ENCODE measurements at places on chromosomes 16 and 17.
A peak's percentile ranks its signal among the peaks of the same experiment; 100 is the strongest.

DNA sequence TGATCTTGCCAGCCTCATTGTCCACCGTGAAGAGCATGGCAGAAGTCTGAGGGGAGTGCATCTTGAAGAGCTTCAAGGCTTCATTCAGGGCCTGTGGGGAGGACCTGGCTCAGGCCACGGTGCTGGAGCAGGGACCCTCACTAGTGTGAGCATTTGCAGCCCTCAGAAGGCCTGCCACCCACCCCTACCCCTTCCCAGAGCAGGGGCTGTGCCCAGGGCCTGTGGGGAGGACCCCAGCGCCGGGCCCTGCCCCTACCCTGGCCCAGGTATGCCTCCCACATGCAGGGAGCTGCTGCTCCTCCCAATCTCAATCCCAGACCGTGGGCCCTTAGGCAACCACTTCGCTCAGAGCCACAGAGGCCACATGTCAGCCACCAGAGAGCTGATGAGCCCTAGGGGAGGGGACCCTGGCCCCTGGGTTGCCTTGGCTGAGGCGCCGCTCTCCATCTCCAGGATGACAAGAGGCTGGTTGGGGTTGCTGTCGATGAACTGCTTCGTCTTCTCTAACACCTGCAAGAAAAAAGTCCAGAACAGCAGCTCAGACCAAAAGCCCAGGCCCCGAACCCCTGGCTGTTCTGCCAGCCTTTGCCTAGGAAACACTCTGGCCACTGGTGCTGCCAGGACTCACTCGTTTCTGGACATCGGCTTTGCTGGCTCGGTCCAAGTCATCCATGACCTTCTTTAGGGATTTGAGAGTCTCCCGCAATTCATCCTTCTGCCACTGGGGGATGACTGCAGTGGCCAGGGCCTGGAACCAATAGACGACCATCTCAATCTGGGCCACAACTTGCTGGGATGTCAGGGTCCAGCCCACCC lies 1.8 kb upstream of the EXOSC6 start:
- peaks cover 52% of the 10 kb centered on the region for H3K36me3 ChIP-seq
- H3K27me3 ChIP-seq, result no peaks in the 10 kb centered on the region
- no peak overlapping the region for H3K4me3 ChIP-seq
- no peak for DNase-seq
- peaks cover 19% of the 10 kb centered on the region for H3K4me1 ChIP-seq

- H3K27me3 ChIP-seq, result no peaks in the 10 kb centered on the region
- no peak overlapping the region for H3K4me3 ChIP-seq
- no peak overlapping the region for H3K27ac ChIP-seq
- peaks cover 13% of the 10 kb centered on the region for H3K36me3 ChIP-seq
- no peak for DNase-seq
Measured at GRCh38 chr16:53717577-53717976, 13.6 kb downstream of the FTO start.

- H3K4me1 ChIP-seq, result peaks cover 20% of the 10 kb centered on the region
- no peaks in the 10 kb centered on the region for H3K27me3 ChIP-seq
- no peak overlapping the region for H3K4me3 ChIP-seq
- peak overlapping the region; percentile 24 for H3K27ac ChIP-seq
- no peak for DNase-seq
- H3K36me3 ChIP-seq, result peaks cover 9% of the 10 kb centered on the region
Measured at GRCh38 chr16:3454093-3454492, 10.6 kb downstream of the NAA60 start.

DNA sequence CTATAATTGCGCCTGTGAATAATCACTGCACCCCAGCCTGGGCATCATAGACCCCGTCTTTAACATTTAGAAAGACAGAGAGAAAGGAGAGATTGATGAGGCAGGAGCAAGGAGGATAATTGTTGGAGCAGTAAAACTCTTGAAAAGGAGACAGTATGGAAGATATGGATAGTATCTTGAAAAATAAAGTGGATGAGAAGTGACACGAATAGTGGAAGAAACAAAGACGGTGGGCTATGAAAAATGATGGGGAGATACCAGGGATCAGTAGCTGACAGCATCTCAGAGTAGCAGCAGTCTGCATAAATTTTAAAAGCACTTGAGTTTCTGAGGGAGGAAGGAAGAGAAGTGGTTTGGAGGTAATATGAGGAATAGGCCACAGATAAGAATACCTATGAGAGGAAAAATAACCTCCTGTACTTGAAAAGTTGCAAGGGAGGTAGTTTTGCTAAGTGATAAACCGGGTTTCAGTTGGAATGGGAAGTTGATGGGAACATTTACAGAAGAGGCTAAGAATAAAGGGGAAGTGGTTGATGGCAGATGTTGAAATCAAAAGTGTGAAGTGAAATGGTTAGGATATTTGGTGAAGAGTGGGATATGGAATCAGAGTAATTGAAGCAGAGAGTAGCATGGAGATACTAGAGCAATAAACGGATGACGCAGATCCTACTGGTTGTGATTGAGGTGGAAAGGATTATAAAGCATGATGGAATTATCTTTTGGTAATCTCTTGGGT lies 1.8 kb upstream of the PPM1D start:
- no peaks in the 10 kb centered on the region for H3K36me3 ChIP-seq
- peak overlapping the region; percentile 38 for H3K4me3 ChIP-seq
- no peak for DNase-seq
- peaks cover 31% of the 10 kb centered on the region for H3K4me1 ChIP-seq

GRCh38 chr16:87012954-87013938 lies 303.9 kb downstream of the C16orf95 start:
- no peaks in the 10 kb centered on the region for H3K36me3 ChIP-seq
- no peak overlapping the region for H3K4me3 ChIP-seq
- H3K4me1 ChIP-seq, result no peaks in the 10 kb centered on the region
- H3K27ac ChIP-seq, result no peak overlapping the region
- DNase-seq, result no peak
- peaks cover 14% of the 10 kb centered on the region for H3K27me3 ChIP-seq

DNA sequence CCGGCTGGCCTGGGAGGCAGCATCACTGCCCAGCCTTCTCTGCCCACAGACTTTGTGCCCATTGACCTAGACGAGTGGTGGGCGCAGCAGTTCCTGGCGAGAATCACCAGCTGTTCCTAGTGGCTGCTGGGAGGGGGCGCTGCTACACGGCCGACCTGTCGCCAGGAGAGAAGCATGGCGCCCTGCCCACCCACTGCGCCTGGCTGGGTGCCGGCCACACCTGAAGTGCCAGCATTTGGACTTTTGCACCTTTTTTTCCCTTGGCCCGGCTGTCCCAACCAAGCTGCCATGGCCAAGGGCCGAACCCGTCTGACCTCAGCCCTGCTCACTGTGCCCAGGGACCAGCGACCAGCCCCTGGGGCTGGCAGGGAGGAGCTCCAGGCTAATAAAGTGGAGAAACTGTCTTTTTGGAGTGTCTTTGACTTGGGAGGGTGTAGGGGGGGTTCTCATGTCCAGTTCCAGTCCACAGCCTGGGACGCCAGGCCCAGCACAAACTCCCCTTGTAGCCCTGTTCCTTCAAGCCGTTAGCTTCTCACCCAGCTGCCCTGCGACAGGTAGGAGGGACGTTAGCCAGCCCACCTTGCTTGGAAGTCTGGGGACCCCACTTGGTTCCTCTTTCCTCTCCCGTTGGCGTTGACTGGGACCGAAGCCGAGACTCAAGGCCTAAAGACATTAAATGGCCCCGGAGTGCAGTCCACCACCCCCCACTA lies 939 bp upstream of the WDR90 start:
- peak overlapping the region; percentile 72 for H3K4me3 ChIP-seq
- H3K27ac ChIP-seq, result peak overlapping the region; percentile 84
- peaks cover 32% of the 10 kb centered on the region for H3K4me1 ChIP-seq

DNA sequence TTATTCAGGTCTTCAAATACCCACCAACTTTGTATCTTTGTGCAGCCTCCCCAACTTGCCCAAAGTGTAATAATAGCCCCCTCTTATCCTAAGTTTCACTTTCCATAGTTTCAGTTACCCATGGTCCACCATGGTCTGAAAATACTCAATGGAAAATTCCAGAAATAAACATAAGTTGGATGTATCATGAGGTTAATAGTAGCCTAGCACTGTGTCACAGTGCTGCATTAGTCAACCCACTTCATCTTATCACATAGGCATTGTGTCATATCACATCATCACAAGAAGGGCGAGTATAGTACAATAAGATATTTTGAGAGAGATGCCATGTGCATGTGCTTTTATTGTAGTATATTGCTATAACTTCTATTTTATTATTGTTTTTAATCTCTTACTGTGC lies 21.9 kb downstream of the OMG start:
- peaks cover 5% of the 10 kb centered on the region for H3K36me3 ChIP-seq
- no peaks in the 10 kb centered on the region for H3K27me3 ChIP-seq

GRCh38 chr16:80682421-80683070 lies 121.9 kb downstream of the CDYL2 start:
- no peak for DNase-seq
- H3K4me3 ChIP-seq, result no peak overlapping the region
- peaks cover 3% of the 10 kb centered on the region for H3K4me1 ChIP-seq

DNA sequence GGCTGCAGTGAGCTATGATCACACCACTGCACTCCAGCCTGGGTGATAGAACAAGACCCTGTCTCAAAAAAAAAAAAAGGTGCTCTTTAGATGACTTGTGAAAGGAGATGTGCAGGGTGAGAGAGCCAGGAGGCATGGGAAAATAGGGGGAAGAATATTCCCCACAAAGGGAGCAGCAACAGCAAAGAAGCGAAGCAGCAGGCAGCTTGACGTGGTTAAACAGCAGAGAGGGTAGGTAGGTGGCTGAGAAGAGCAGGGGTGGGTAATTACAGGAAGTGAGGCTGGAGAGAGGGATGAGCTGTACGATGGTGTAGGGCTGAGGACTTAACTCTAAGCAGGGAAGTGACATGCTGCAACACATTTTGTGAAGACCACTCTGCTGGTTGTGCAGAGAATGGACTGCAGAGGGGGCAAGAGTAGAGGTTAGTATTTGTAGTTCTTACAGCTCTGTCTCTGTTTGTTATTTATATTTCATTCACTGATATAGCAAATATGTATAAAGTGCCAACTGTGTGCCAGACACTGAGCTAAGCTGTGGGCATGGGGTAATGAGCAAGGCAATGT lies 1.6 kb downstream of the HEATR3 start:
- peak overlapping the region; percentile 86 for H3K27ac ChIP-seq
- H3K27me3 ChIP-seq, result no peaks in the 10 kb centered on the region
- no peak for DNase-seq
- peaks cover 43% of the 10 kb centered on the region for H3K4me1 ChIP-seq

DNA sequence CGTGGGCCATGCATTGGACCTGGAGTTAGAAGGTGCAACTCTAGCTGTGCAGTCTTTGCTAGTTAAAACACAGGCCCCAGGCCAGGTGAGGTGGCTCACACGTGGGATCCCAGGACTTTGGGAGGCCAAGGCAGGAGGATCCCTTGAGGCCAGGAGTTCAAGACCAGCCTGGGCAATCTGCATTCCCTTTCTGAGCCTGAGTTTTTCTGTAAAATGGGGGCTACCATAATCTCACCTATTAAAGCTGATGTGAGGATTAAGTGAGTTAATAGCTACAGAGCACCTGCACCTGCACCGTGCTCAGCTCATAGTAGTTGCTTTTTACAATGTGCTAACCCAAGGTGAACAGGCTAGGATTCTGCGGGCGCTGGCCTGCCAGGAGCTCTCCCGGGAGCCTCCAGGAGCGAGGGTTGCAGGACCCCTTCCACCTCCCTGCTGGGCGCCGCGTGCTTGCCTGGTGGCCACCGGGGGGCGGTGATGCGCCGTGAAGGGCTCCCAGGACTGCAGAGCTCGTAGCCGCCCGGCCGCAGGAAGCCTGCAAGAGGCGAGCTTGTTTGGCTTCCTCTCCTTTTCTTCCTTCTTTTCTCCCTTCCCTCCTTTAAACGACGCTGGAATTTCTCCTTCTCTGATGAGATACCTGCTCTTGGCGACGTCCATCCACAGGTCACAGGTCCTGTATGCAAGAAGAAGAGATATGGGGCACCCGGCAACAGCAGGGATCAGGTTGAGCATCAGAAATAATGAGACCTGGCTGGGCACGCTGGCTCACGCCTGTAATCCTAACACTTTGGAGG lies 51.3 kb downstream of the ZFP90 start:
- H3K4me3 ChIP-seq, result peak overlapping the region; percentile 40
- H3K27ac ChIP-seq, result no peak overlapping the region
- peaks cover 6% of the 10 kb centered on the region for H3K4me1 ChIP-seq
- H3K36me3 ChIP-seq, result peaks cover 2% of the 10 kb centered on the region
- peaks cover 2% of the 10 kb centered on the region for H3K27me3 ChIP-seq

DNA sequence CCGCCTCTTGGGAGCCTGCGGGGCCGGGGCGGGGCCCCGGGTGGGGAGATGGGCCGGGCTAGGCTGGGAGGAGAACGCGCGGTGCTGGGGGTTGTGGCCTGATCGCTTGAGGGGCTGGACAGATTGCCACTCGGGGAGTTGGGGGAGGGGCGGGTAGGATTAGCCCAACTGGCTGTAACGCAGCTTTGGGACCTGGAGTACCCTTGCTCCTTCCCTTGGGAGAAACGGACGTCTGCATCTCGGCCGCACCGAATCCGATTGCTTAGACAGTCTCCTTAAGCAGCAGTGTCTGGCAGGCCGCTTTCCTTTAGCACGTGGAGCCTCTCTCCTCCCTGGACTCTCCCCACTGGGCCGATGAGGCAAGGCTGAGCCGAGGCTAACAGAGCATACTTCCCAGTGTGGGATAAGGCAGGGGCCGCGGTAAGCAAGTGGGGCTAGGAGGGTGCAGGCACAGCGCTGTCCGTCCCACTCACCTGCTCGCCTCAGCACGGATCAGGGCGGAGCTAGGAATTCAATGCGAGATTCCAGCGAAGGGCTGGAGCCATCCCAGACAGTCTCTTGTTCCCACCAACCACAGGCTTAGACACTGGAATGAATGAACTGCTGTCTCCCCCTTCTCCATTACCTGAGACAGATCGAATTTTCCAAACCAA lies 540 bp upstream of the ACLY start:
- H3K27me3 ChIP-seq, result no peaks in the 10 kb centered on the region
- no peaks in the 10 kb centered on the region for H3K36me3 ChIP-seq
- DNase-seq, result no peak
- H3K27ac ChIP-seq, result no peak overlapping the region

DNA sequence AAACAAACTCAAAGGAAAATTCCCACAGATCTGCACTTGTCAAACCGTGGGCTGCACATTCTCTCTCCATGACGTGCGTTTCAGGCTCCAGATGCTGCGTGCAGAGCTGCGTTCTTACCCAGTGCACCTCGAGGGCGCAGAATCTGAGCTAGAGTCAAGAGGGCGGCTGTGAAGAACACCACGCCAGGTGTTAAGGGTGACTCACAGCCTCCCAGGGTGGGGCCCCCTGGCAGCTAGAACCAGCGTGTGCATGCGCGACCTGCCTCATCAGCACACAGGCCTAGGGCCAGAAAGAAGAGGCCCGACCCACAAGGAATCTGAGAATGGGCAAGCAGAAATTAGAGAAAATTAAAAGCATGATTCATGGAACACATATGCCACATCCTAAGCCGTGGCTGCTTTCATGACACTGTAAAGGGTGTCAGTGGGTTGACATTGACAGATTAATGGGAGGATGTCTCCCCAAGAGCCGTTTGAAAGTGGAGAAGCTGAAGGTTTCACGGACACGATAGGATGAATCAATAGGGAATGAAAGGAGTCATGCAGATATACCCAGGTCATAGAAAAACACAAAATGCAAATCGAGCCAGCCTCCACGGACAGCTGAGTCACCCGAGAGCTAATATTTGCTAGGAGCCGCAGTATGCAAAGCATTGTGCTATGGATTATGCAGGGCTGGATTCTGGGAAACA lies 29.0 kb downstream of the MARCHF10 start:
- DNase-seq, result no peak
- H3K4me1 ChIP-seq, result no peaks in the 10 kb centered on the region
- H3K27ac ChIP-seq, result no peak overlapping the region
- peaks cover 9% of the 10 kb centered on the region for H3K36me3 ChIP-seq

Measured in naive thymus-derived CD8-positive, alpha-beta T cell (primary cell).